Upper lobe of right lung (tissue), 1 donor: ENCODE measurements at places on chromosomes 5 and 9. TPM values are rescaled to one million over a fixed set of nuclear protein-coding genes. Genes with fewer than 3 reads are reported as not detected.

Gene NME5
- 2.4 TPM for total RNA-seq

Gene ELAVL2
- not detected for total RNA-seq

Gene SAPCD2
- total RNA-seq = 0.84 TPM

Gene C9orf153
- 0.23 TPM for total RNA-seq

Gene UBE2QL1
- total RNA-seq = not detected

Gene OR13D1
- not detected for total RNA-seq

Gene IL9
- not detected for total RNA-seq

Gene FOXD4L6
- total RNA-seq = not detected

Gene BHMT2
- total RNA-seq = 4.7 TPM

Gene ACOT12
- total RNA-seq = not detected

Gene PCDHGB7
- 15.4 TPM for total RNA-seq

Gene SREK1IP1
- 22.1 TPM for total RNA-seq

Gene PRSS3
- not detected for total RNA-seq

Gene CWC27
- total RNA-seq = 16.3 TPM

Gene TEX48
- total RNA-seq = not detected

Gene EDIL3
- 42.4 TPM for total RNA-seq

Gene PITX1
- total RNA-seq = not detected

Gene SHOC1
- not detected for total RNA-seq

Gene HMCN2
- total RNA-seq = 7.8 TPM

Gene SPAG8
- 2.8 TPM for total RNA-seq

Gene PDCD1LG2
- 6.3 TPM for total RNA-seq

Gene RMRP
- total RNA-seq = 30,828 TPM

Gene PRLR
- total RNA-seq = 1.6 TPM

Gene LEAP2
- 0.69 TPM for total RNA-seq

Gene MOB3B
- total RNA-seq = 17.8 TPM

Gene PCDHB4
- 3.0 TPM for total RNA-seq

Gene SOX30
- 0.12 TPM for total RNA-seq

Gene CCNO
- total RNA-seq = not detected

Gene PRR7
- 2.1 TPM for total RNA-seq

Gene TSTD2
- total RNA-seq = 20.0 TPM

Gene SOHLH1
- not detected for total RNA-seq
